Activated gamma-delta T cell treated with anti-CD3 and anti-CD28 coated beads, Interleukin-2, amount 50 U/mL, for 16 hours (primary cell): ENCODE measurements at places on chromosomes 13 and 19.

- DNase-seq, result no peak
Observed at GRCh38 chr19:8423817-8424223, 10.7 kb downstream of the MARCHF2 start.

- no peak for DNase-seq
Observed at GRCh38 chr13:54232700-54233099, 1204.1 kb downstream of the OLFM4 start.

DNA sequence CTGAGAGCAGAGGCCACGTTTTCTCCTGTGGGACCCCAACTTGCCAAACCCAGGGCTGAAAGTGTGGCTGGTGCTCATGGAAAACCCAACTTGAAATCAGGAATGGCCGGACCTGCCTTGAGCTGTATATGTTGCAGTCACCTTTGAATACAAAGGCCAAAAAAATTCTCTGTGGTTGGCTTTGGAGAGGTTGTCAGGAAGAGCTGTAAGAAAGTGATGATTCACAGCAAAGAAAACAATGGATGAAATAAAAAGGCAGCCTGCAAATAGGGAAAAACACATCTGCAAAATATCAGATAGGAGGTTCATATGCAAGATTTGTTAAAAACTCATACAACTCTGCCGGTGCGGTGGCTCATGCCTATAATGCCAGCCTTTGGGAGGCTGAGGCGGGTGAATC, 715.8 kb downstream of the UQCRFS1 start:
- DNase-seq, result no peak

DNA sequence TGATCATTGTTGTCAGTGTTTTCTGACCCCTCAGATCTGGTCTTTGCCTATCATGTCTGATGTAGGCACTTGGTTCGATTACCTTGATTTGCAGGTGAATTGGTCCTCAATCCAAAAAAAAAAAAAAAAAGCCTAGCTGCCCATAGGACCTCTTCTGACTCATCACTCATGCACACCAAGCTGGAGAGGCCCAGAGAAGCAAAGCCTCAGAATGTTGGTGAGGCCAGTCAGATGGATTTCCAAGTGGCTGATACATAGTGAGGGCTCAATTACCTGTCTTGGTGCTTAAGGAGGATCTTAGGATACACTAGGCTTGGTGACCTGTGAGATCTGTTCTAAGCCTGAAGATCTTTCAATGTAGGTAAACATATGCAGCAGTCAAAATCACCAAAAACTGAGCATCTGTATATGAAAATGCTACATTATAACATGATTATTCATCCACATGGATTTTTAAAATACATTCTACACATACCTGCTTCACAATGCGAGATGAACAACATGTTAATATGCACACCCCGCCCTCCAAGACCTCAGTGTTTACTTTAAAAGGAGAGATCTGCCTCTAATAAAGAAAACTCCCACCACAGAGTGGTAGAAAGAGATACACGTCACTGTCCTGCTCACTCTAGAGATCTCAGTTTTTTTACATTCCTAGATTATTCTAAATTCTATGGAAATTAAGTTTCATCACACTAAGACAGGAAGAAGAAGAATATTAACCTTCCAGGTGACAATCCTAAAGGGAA, 79.9 kb upstream of the RAP2A start:
- DNase-seq, result no peak

DNA sequence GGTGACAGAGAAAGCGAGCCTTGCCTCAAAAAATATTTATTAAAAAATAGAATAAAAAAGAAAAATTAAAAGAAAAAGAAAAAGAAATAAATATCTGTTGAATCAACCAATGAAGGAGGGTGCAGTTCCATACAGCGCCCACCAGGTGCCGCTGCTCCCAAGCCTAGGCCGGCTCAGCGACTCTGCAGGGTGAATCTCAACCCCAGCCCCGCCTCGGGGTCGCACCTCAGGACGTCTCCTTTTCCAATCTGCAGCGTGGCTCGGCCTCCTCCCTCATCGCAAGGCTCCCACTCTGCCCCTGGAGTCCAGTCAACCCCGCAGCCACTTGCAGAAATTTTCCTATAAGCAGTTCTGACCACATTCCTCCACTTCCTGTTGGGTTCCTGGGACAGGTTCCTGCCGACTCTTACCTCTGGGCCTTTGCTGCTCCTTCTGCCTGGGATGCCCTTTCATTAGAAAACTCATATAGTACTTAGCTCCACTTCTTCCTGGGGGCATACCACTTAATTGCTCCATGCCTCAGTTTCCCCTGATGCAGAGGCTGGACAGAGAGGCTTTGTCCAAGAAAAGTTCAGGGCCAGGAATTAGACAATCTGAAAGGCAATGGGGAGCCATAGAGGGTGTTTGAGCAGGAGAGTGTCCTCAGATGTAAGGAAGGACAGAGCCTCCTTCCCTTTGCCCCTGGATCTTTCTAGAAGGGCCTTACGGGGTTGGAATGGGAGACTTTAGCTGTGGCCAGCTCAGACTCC, 24.3 kb downstream of the NFILZ start:
- peak; percentile 64 for DNase-seq

GRCh38 chr13:48125794-48126228, 30.9 kb upstream of the MED4 start:
- DNase-seq, result no peak

DNA sequence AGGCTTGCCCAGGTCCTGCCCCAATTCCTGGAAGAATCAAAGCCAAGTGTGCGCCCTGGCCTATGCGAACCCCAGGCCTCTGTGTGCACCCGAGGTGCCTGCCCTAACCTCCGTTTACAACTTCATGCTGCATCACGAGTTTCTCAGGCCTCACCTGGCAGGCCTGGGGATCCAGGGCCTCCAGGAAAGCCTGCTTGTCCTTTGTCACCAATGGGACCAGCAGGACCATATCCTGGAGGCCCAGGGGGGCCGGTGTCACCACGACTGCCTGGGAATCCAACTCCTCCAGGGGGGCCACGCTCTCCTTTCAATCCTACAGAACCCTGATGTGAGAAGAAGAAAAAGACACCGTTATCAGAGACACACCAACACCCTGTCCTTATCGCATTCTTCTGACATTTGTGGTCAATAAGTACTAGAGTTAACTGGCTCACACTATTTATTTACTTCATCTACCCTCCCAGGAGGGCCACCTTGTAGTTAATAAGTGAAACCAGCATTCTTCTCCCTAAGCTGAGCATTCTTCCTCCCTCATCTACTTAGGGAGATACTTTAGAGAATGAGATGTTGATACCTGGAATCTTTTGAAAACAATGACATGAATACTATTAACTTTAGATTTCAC, 120.6 kb downstream of the COL4A1 start:
- no peak for DNase-seq

GRCh38 chr13:27638521-27638920, 16.8 kb downstream of the POLR1D start:
- no peak for DNase-seq

GRCh38 chr13:48866249-48866648, 109.5 kb upstream of the FNDC3A start:
- no peak for DNase-seq

DNA sequence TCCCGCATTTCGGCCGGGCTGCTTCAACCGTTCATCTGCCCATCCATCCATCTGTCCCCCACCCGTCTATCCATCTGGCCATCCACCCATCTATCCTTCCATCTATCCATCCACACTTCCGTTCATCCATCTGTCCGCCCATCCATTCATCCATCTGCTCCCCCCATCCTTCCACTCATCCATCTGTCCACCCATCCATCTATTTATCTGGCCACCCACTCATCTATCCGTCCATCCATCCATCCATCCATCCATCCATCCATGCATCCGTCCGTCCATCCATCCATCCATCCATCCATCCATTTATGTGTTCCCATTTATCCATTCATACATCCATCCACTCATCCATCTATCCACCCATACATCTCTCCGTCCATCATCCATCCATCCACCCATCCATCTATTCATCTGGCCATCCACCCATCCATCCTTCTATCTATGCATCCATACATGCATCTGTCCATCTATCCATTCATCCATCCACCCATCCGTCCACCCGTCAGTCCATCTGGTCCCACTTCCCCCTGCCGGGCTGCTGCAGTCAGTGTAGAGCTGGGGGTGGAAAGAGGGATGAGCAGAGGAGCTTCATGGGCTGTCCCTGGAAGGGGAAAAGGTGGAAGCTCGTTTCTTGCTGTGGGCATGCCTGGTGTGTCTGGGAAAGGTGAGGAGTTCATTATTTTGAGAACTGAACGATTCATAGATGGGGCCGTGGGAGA, 722 bp downstream of the HSD11B1L start:
- DNase-seq, result no peak

- no peak for DNase-seq
Observed at GRCh38 chr13:42946927-42947326, 45.1 kb downstream of the EPSTI1 start.

DNA sequence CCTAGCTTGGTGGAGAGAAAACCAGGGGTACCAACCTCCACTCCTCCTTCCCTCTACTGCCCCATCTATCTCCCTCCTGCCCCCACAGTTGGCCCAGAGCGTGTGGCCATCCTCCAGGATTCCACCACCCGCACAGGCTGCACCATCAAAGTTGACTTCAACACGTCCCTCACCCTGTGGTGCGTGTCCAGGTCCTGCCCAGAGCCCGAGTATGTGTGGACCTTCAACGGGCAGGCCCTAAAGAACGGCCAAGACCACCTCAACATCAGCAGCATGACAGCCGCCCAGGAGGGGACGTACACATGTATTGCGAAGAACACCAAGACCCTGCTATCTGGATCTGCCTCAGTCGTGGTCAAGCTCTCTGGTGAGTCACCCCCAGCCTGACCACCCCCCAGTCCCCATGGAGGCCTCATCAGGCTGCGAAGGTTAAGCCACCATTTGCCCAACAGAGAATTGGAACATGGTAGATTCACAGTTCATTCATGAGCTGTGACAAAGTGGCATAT, 6.6 kb downstream of the CEACAM16 start:
- DNase-seq, result no peak

DNA sequence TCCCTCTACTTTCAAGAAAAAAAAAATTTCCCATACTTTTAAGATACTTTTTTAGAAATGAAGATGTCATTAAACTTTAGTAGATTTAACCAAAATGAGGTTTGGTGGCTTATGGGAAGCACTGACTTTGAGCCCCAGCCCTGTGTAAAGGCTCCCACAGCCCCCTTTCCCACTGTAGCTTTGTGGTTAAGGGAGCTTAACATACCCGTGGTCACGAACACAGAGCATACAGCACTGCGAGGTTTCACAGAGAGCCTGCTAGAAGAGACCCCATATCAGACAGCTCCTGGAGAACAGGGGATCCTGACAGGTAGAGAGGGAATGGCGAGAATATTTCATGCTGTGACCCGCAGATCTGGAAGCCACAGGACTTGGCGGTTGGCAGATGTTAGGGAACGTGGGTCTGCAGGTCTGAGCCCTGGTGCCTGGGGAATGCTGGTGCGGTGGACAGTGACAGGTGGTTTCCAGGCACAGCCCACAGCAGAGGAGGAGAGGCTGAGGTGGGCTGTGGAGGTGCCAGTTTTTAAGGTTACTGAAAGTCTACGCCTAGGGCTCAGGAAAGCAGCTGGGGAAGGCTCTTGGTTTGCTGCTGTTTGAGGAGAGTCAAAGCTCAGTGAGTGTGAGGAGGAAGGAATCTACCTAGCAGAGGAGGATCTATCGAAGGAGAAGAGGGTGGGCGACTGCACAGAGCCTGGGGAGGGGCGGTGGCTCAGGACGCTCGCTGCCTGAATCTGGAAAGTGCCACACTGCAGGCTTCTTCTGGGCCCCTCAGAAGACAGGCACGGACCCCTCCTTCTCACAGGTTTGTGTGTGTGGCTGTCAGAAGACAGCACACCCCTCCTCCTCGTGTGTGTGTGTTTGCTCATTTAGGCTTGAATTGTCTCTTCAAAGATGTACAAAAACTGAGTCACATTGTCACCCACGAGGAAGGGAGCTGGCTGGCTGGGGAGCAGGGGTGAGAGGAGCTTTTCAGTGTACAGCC, 49.9 kb downstream of the SLC7A9 start:
- DNase-seq, result no peak

DNA sequence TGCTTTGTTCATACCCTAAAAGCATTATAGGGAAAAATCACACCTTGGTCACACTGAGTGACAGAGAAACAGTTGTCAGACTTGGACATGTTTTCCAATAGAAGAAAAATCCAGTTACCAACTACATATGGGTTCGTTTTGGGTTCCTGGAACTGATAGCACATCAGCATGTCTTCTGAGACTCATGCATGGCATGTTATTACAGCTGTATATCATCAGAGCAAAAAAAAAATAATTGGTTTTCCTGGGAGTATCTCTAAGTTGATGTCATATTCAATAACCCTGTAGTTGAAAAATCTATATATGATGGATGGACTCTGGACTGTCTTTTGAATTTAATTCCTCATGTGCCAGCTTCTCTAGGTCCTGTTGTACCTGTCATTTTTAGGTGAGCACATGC, 211.6 kb downstream of the DNAJC15 start:
- no peak for DNase-seq
